NCI-H510A treated with DMSO at 0.1 percent for 48 hours (cell line): ENCODE measurements at places on chromosomes 7 and 10.

DNA sequence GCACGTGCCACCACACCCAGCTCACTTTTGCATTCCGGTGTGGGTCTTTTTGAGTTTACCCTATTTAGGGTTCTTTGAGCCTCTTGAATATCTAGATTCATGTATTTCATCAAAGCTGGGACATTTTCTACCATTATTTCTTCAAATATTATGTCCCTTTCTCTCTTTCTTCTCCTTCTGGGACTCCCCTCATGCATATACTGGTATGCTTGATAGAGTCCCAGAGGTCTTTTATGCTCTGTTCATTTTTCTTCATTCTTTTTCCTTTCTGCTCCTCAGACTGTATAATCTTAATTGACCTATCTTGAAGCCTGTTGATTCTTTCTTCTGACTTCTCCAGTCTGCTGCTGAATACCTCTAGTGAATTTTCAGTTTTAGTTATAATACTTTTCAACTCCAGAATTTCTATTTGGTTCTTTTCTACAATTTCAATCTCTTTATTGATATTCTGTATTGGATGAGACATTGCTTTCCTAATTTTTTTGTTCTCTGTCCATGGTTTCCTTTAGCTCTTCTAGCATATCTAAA is 9.1 kb upstream of the WAC start:
- no peak for DNase-seq

GRCh38 chr10:45380903-45381620 is 7.0 kb downstream of the ALOX5 start:
- DNase-seq, result no peak

DNA sequence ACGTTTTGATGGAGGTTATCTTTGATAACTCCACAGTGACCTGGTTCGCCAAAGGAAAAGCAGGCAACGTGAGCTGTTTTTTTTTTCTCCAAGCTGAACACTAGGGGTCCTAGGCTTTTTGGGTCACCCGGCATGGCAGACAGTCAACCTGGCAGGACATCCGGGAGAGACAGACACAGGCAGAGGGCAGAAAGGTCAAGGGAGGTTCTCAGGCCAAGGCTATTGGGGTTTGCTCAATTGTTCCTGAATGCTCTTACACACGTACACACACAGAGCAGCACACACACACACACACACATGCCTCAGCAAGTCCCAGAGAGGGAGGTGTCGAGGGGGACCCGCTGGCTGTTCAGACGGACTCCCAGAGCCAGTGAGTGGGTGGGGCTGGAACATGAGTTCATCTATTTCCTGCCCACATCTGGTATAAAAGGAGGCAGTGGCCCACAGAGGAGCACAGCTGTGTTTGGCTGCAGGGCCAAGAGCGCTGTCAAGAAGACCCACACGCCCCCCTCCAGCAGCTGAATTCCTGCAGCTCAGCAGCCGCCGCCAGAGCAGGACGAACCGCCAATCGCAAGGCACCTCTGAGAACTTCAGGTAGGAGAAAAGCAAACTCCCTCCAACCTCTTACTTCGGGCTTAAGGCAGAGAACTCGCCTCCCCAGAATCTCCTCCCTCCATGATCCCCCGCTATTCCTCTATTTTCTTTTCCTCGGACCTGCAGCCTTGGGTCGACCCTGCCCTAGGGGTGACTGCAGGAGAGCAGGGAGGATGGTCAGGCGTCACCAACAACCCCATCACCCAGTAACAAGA is at the start of gene SERPINE1:
Gene SERPINE1, plus strand, starts transcription at position 454 of the 809 bp plus-strand sequence. CDS start 1,290 bp downstream, outside the sequence.
- no peak for DNase-seq

DNA sequence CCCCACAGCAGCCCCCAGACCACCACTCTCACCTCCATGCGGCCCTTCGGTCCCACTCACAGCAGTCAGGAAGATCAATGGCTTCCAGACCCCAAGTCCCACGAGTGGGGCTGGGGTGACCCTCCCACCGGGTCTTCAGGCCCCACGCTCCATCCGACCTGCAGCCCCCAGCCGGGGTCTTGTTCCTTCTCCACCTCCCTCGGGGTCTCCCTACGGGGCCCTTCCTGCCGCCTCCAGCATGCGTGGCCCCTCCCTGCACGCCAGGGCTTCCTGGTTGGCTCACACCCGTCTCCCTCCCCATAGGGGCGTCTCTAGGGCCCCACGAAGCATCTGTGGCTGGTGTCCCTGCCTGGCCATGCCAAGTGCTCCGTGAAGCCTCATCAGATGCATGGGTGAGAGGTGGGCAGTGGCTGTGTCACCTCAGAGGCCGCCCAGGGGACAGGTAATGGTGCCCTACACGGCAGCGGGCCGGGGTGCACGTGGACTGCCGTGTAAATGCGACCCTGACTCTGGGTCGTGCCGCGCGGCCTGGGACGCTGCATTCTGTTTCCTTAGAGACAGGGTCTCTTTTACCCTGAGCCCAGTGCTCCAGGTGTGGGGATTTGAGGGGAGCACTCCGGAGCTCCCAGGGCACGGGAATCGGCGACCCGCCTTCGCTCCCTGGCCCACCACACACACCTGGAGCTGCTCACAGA is 19.9 kb downstream of the ADAP1 start:
- DNase-seq, result no peak

GRCh38 chr7:48424731-48425130 is 253.5 kb downstream of the ABCA13 start:
- no peak for DNase-seq

GRCh38 chr10:44339218-44339617 is 45.7 kb downstream of the CXCL12 start:
- DNase-seq, result no peak

DNA sequence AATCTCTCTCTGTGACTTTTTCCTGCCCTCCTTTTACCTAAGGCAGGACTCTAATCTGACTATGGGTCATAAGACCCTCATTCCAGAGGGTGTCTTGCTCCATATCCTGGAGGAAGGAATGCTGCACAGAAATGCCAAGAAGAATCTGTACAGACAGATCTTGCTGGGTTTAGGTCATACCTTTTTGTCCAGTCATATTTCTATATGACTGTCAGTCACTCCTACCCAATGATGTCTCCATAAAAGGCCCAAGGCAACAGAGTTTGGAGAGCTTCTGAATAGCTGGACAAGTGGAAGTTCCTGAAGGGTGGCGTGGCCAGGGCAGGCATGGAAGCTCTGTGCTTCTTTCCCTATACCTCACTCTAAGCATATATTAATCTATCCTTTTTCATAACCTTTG is 47.5 kb downstream of the FEZF1 start:
- DNase-seq, result no peak

DNA sequence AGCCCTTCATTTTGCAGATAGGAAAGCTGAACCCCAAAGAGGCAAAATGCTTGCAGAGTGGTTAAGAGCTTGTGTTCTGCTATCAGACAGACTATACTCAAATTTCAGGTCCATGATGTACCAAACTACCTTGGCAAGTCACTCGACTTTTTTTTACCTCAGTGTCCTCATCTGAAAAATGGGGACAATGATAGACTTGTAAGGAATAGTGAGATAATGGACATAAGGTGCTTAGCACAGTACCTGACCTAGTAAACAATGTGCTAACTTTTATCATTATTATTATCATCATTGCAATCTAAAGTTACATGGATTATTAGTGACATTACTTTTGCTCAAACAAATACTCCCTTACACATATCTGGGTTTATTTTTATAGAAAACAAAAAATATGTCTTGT is 79.4 kb upstream of the ARID5B start:
- DNase-seq, result no peak

- DNase-seq, result no peak
These were observed 11.6 kb upstream of the ENTPD7 start for GRCh38 chr10:99647601-99648151.

DNA sequence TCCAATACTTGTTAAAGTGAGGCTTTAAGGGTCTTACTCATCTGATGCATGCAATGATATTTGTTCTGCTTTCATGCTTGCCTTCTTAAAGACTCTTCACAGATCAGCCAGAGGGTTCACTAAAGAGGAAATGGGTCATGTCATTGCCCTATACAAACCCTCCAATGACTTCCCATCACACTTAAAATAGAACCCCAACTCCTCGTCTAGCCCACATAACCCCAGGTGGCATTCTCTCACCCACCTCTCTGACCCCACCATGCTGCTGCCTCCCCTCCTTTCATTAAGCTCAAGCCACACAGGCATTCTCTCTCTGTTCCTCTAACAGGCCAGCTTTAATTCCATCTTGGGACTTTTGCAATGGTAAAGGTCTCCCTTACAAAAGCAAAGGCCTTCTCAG is 253.6 kb downstream of the GRID1 start:
- DNase-seq, result no peak

GRCh38 chr7:48875045-48875916 is 49.1 kb upstream of the CDC14C start:
- no peak for DNase-seq
